NCI-H1417 treated with DMSO at 0.1 percent for 48 hours (cell line): ENCODE measurements at places on chromosomes 5 and 9.

DNA sequence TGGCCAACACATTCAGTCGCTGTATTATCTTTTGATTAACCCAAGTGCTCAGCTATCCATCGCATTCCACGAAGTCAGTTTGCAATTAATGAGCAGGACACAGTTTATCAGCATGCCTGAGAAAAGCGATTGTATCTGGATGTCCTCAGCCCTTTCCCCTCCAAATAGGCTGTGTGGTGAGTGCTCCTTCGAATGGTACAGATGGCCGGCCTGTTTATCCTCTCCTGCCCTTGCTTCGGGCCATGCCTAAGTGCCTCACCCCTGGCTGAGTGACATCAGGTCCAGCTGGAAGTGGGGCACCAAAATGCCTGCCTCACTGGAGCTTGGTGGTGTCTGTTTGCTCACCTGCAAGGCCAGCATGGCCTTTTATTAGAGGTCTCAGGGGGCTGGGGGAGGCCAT lies 317.3 kb downstream of the GADD45G start:
- no peak for DNase-seq

DNA sequence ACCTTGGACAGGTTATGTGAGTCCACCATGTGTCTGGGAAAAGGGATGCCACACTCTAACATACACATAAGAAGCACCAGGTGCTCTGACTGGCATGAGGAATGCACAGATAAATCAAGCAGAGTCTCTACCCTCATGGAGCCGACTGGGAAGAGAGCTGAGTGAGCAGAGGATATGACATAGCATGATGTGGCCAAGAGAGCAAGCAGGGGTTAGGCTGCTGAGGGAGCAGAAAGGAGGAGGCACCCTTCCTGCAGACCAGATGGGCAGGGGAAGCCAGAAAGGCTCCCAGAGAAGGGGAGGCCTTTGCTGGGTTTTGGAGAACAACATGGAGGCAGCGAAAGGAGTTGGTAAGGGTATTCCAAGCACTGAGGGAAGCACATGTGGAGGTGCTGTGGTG lies 223.1 kb downstream of the GNA14 start:
- no peak for DNase-seq

DNA sequence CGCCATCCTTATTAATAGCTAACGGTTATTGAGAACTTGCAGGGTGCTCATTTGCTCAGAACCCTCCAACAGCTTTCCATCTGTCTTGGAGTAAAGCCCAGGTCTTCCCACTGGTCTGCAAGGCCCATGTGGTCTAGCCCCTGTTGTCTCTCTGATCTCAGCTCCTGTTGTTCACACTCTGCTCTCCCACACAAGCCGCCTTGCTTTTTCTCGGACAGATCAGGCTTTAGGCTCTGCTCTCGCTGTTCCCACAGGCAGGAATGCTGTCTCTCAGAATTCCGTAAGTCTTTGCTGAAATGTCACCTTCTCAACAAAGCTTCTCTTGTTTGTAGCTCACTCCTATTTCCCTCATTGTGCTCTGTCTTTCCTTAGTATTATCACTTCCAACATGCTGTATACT lies 34.3 kb downstream of the GPR107 start:
- DNase-seq: no peak

GRCh38 chr5:108367679-108368334 lies 14.1 kb downstream of the FBXL17 start:
- no peak for DNase-seq

GRCh38 chr5:5572010-5572865 lies 149.8 kb downstream of the ICE1 start:
- no peak for DNase-seq

DNA sequence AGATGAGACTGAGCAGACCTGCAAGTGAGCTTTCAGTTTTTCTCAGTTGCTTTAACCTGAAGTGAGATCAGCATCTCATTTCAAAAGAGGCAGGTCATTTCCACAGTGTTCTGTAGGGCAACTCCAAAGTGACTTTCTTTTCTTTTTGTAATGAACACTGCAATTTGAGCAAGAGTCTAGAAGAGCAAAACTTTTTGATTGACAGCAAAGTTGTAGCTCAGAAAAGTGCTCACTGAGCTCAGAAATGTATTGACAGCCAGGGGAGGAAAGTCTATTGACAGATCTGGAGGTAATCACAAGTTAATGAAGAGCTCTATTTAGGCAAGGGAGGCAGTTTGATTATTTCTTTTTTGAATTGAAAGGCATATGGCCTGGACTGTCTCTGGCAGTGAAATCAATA lies 54.6 kb downstream of the LRRC70 start:
- no peak for DNase-seq

DNA sequence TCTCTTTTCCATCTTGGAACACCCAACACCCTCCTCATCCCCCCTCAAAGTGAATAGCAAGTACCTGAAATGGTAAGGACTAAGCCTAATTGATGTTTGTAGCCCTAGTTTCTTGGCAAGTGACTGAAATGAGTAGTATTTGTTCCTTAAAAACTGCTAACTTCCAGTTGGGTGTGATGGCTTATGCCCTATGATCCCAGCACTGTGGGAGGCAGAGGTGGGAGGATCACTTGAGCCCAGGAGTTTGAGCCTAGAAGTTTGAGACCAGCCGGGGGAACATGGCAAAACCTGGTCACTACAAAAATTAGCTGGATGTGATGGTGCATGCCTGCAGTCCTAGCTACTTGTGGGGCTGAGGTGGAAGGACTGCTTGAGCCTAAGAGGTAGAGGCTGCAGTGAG lies 44.1 kb downstream of the ZFR start:
- no peak for DNase-seq

DNA sequence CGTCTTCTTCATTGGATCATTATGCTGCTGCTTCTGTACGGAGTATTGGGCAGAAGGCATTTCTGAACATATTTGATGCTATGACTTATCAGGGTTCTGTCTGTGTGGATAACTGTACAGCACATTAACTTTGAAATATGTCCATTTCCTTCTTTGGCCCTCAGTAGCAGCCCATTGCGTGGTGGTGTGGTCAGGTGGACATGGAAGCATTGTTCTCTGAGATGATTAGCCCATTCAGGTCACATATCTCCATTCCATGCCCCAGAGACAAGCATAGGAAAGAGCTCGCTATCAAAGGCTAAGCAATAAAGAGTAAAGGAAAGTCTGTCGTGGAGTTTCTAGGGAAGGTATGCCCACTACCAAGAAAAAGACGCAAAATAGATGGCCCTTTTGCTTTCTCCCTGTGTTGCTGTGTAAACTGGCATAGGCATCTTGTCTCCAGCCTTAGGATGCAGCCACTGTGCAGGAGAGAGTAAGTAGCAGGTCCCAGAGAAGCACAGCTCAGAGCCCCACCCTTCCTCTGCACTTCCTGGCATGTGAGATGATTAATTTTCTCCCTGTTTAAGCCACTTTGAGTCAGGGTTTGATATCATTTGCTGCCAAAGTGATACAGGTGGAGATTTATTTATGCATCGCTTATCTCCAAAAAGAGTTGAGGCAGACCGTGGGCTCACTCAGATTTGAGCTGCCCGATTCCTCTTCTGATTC lies 221.9 kb downstream of the PDZD2 start:
- no peak for DNase-seq
